ENCODE measurements at places on chromosomes 13 and 19.

DNA sequence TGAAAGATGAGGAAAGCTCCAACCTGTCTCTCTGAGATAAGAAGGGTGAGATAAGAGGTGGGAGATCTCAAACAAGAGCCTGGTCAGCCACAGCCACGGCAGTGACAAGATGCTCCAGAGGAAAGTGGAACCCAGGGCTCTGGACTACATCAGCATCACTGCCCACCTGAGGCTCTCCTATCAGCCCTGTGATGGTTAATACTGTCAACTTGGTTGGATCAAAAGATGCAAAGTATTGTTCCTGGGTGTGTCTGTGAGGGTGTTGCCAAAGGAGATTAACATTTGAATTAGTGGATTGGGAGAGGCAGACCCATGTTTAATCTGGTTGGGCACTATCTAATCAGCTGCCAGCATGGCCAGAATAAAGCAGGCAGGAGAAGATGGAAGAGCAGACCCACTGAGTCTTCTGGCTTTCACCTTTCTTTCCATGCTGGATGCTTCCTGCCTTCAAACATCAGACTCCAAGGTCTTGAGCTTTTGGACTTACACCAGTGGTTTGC, 476.6 kb upstream of the NBEA start:
- DNase-seq = no peak

DNA sequence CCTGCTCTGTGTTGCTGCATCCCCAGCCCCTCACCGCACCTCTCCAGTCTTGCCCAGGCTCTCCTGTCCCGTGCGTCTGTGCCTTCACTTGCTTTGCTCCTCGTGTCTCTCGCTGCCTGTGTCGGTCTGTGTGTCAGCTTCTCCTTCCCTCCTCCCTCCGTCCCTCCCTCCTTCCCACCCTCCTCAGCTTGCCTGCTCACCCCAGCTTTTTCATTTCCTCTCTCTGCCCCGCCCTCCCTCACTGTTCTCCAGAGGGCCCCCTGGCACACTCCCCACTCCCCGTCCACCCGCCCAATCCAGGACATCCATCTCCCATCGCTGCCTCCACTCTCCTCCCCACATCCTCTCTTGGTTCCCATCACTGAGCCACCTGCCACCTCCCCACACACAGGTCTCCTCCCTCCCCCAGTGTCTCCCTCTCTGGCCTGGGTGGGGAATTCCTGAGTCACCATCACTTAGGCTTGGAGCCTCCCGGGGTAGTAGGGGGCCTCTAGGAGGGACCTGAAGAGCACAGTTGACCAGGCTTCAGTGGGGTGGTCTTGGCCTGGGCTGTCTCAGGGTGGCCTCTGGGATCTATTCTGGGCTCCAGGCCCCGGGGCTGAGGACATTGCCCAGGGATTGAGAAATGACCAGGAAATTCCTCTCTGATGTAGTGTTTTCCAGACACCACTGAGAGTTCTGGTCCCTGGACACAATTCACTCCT, at the start of gene PTGIR:
TSS of gene PTGIR (minus strand) at position 132 of the 704 bp plus-strand sequence. CDS start 864 bp downstream, outside the sequence.
- no peak for DNase-seq

- DNase-seq = no peak
Measured at GRCh38 chr19:53696951-53697350, 65.2 kb downstream of the DPRX start.

GRCh38 chr19:43028866-43029265, 2.6 kb upstream of the PSG11 start:
- no peak for DNase-seq

DNA sequence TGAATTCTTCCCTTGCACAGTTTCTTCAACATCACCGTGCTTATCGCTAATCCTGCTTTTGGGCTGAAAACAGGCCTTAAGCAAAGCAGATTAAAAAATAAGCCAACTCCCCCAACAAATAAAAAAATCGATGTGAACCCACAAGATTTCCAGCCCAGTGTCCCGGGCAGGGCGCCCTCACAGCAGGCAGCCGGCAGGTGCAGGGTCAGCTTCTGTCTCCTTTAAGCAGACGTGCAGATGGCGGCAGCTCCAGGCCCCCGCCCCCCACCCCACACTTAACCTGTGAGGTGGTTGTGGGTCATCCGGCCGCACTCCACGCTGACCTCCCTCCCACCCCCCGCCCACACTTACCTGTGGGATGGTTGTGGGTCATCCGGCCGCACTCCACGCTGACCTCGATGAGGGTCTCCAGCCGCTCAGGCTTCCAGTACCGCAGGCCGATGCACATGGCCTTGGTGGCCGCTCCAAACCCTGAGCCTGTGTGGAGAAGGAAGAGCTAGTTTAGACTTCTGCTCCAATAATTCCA, 19.8 kb downstream of the ADPRHL1 start:
- DNase-seq = no peak

- DNase-seq = no peak
Measured at GRCh38 chr13:46166224-46166584, 15.8 kb downstream of the LCP1 start.

GRCh38 chr19:2887391-2887914, 13.3 kb upstream of the ZNF57 start:
- DNase-seq = peak; percentile 35

DNA sequence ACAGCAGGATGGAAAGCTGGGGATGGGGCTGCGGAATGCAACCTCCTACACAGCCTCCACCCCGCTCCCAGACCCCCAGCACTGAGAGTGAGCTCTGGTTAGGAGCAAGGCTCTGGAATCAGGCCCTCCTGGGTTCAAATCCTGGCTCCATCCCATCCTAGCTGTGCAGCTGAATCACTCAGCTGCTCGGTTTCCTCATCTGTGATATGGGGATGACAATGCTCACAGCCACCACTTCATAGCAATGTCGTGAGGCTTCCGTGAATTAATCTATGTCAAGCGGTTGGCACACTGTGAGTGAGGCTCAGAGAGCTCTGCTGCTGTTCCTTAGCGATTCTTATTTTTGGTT, 538 bp downstream of the ACP7 start:
- no peak for DNase-seq

DNA sequence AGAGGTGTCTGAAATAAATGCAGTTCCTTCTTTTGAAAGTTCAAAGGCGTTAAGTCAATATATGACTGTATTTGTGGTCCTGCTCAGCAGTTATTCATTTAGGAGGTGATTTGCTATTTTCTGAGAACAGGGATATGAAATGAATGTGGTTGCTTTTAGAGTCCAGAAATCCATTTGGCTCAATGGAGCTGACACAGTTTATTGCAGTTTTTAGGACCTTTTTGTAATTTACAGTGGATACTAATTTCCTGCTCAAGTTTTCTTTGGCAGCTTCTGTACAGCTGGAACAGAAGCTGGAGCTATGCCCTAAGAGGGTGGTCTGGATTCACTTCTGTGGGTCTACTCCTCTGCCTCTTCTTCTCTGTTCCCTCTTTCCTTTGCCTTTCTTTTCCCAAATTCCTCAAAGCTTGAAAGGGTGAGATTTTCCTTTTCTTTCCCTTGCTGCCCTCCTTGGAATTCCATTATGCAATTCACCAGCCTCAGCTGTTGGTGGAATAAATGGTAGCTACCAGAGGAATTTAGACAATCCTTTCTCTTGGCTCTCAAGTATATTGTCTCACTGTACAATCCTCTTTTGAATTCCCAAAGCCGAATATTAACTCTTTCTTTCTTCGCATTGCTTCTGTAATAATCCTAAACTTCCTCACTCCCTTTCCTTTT, 39.9 kb downstream of the ITGBL1 start:
- DNase-seq = peak; percentile 8

GRCh38 chr13:24041651-24042225, 118.8 kb upstream of the SPATA13 start:
- DNase-seq = no peak

DNA sequence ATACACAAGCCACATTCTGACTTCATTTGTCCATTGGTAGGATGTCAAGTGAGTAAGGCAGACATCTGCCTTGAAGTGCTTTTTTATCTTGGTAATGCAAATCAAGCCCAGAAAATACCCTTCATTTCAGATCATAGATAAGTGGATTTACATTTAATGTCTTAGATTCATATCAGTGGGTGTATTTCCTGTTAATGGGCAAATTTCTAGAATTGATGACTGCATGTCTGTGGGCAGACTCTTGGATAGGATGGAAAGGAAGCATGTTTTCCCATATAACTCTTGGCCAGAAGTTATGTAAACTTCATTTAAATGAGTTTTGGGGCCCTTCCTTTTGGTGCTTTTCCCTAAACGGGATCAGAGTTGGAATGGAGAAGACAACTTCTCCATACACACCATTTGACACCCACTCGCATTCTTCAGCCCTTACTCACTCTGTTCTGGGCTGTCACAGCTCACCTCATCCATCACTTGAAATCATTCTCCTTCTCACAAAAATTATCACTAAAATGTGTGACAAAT, 154.6 kb downstream of the FLT1 start:
- DNase-seq = no peak

- no peak for DNase-seq
Measured at GRCh38 chr19:38557205-38557799, 60.5 kb downstream of the MAP4K1 start.

DNA sequence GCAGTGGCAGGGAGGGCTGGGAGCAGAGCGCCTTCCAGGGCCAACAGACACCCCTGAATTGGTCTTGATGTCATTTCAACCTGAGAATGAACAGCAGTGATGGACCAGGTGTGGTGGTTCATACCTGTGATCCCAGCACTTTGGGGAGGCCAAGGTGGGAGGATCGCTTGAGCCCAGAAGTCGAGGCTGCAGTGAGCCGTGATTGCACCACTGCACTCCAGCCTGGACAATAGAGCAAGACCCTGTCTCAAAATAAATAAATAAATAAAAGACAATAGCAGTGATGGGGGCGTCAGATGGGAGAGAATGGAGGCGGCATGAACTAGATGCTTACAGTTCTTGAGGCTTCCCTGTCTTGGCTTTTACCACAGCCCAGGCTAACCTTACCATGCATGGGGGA, 46.1 kb upstream of the ONECUT3 start:
- no peak for DNase-seq

GRCh38 chr13:59950266-59950665, 213.5 kb downstream of the DIAPH3 start:
- DNase-seq = no peak

- DNase-seq = no peak
Measured at GRCh38 chr19:47881757-47882156, 4.4 kb downstream of the SULT2A1 start.

DNA sequence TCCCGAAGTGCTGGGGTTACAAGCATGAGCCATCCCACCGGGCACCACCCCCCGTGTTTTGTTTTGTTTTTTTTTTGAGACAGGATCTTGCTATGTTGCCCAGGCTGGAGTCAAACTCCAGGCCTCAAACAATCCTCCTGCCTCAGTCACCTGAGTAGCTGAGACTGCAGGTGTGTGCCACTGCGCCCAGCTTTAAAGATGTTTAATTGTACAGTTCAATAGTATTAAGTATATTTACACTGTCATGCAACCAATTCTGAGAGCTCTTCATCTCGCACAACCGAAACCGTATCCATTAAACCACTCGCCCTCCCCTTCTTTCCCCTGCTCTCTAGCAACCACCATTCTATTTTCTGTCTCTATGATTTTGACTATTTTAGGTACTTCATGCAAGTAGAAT, 15.6 kb downstream of the NUCB1 start:
- DNase-seq = no peak

GRCh38 chr19:8557642-8558238, 19.5 kb downstream of the MYO1F start:
- no peak for DNase-seq

DNA sequence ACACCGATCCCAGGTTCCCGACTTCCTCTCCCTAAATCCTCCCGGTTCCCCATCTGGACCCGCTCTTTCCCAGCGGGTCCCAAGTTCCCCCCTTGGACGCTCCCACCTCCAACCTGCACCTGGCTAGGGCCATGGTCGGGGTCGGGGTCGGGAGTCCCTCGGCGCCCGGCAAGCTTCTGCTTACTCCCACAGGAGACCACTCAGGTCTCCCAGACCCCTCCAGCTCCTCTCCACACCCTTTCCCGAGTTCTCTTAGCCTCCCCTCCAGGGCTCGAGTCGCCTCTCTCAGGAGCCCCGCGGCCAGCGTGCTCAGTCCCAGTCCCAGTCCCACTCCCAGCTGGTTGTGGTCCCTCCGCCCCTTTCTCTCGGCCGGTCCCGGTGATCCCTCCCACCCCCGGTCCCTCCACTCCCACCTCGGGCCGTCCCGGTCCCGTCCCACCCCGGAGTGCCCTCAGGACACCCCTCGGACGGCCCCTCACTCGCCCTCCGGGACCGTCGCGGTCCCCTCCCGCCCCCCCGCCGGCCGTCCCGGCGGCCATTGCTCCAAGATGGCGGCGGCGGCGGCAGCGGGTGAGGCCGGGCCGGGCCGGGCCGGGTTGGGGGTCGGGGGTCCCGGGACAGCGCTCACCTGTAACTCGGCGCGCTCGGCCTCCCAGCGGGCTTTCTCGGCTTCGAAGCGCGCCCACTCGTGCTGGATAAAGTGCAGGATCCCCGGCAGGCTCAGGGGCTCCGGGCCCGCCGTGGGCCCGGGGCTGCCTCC, at the start of gene FKRP:
TSS of gene FKRP (plus strand) at position 537 of the 760 bp plus-strand sequence. CDS start 9,394 bp downstream, outside the sequence.
- DNase-seq = peak; percentile 68

GRCh38 chr13:79447741-79448140, 33.2 kb upstream of the NDFIP2 start:
- no peak for DNase-seq

DNA sequence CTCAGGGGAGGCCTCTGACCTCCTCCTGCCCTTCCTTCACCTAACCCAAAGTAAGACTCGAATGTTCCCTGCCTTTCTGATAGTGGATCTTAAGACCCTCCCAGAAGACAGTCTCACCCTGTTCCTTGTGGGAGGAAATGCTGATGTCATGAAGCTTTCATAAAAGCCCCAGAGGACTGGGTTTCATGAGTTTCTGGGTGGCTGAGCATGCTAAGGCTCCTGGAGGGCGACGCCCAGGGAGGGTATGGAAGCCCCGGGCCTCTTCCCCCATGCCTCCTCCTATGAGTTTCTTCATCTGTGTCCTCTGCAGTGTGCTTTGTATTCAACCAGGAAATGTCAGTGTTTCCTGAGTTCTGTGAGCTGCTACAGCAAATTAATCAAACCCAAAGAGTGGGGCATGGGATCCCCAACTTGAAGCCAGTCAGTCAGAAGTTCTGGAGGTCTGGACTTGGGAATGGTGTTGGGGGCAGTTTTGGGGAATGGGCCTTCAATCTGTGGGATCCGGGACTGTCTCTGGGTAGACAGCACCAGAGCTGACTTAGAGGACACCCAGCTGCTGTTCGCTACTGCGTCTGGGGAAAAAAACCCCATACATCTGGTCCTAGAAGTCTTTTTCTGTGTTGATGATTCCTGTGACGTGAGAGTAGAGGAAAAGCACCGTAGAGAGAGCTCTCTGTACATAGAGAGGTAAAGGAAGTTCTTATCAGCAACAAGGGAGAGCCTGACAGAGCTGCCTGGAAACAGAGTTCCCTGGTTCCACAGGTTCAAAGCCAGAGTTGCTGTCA, 2.0 kb upstream of the LILRB2 start:
- no peak for DNase-seq

DNA sequence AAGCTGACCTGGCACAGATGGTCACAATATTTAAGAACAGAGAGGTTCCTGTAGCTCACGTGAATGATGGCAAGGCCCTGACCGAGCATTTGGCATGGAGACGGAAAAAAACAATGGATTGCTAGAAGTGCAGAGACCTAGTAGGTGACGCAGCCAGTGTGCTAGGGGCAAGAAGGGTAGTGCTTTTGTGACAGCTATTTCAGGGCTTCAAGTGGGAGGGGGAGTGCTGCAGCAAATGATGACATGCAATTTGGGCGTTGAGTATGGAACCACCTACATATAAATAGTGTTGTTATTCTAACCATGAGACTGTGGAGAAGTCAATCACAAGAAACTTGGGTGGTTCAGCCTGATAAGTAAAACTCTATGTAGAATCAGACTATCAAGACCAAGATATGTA, 65.7 kb upstream of the IL17D start:
- DNase-seq = no peak
